CD4-positive, alpha-beta T cell (primary cell): ENCODE measurements at places on chromosomes 1 and 21.
A peak's percentile ranks its signal among the peaks of the same experiment; 100 is the strongest.

DNA sequence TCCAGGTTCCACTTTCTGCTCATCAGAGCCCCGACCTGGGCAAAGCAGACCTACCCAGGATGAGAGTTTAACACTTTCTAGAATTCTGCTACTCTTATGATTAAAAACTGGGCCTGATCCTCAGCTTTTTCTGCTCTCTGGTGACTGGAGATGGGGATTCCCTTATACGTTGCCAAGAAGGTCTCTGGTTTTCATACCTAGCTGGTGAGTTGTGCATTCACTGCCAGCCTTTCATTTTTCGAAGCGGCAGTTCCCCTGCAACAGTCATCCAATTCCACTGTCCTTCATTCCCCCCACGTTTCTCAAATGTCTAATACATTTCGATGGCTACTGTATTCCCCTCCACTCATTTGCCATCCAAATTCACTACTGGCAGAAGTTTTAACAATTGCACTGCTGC is 135.3 kb downstream of the ADSS2 start:
- no peak for DNase-seq

GRCh38 chr1:167826127-167826526 is 87.8 kb downstream of the ADCY10 start:
- DNase-seq, result no peak

DNA sequence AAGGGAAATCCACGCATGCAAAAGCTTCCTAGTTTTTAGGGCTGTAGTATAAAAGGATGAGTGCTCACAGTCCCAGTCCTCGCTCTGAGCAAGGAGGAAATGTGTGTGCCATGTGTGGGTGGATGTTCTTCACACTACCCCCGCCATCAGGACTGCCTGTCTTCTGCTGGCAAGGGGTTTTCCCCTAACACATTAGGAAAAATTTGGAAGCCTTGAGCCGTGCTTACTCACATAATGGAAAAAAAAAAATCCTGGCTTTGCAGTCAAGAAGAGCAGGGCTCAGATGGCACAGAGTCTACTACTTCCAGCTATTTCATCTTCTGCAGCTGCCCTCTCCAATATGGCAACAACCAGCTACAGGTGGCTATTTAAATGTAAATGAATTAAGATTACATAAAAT is 363.1 kb downstream of the PLPP3 start:
- DNase-seq, result no peak

DNA sequence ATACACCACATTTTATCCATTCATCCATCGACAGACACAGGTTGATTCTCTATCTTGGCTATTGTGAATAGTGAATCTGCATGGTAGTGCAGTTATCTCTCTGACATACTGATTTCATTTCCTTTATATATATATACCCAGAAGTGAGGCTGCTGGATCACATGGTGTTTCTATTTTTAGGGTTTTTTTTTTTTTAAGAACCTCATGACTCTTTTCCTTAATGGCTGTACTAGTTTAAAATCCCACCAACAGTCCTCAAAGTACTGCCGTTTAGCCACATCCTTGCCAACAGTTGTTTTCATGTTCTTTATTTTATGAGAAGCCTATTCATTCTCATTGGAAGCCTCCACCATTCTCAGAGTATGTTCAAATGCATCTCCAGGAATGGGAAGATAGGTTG is 258.7 kb upstream of the SNX7 start:
- no peak for DNase-seq

DNA sequence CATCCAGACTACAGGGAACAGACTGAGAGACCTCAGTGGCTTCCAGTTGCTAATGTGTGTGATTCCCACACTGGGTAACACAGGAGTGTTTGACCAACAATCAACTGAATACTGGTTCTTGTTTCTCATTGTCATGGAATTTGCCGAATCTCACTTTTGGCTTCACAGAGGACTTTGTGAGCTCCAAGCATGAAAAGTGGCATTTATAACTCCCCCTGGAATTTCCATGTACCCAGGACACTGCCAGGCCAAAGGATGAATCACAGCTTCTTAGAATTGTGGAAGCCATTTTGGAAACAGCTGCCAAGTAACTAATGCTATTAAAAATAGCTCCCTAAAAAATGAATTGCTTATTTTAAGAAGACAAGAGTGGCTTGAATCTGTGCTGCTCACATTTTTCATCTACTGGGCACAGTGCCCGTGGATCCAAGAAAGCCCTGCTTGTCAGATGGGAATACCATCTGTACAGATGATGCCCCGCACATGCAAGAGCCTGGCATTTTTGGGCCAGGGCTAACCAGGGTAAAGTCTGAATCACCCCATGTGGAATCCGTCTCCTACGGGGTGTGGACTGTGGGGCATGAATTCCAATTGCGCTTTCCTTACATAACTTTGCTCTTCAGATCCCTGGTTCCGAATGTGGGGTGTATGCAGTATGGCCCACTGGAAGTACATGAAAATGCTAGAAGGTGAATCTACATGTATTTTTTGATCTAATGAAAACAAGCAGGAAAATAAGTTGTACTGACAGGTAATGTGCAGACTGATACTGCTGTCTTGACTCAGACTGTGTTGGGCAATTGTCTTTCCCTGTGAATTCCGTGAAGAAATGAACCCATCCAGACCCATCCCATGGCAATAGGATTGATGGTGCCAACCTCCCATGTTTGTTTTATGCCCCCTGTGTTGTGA is 487.3 kb downstream of the SIPA1L2 start:
- no peak for DNase-seq

- DNase-seq, result no peak
Observed at GRCh38 chr1:183873642-183874041, 68.7 kb downstream of the RGL1 start.

GRCh38 chr1:158150523-158150922 is 30.2 kb upstream of the CD1D start:
- DNase-seq, result no peak

DNA sequence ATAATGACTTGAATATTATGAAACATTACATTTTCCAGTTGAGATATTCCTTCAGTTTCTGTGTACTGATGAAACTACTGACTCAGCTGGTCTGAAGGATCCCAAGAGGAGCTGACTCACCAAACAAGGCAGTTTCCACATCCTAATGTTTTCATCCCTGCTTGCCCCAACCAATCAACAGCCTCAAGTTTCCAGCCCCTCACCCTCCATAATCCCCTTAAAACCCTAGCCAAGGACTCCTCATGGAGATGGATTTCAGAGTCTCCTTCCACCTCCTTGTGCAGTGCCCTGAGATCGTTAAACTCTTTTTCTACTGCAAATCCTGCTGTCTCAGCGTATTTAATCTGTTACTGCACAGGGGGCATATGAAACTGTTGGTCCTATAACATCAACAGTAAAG is 83.1 kb upstream of the HAO2 start:
- no peak for DNase-seq

DNA sequence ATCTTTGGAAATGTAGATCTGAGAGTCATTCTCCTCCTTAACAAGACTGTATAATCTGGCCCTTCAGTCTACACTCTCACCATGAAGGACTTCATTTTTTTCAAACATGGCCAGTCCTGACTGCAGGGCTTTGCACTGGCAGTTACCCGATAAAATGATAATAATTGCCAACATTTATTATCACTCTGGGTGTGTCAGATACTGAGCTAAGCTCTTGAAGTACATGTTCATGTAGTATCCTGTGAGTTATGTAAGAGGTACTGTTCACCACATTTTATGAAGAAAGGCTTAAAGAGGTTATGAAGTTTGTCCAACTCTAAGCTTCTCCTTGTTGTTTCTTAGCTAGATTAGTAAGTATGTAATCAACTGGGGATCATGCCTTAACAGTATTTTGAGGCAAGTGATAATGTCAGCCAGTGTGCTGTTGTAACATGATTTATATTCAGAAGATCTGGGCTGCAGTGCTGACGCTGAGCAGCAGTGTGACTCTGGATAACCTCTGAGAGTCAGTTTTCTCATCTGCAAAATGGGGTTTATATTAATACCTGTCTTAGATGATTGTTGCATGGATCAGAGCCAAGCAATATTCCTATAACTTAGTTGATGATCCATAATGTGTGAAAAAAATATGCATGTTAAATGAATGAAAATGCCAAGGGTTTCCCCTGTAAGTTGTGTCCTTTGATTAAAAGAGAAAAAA is 42.1 kb upstream of the LEPR start:
- DNase-seq, result no peak

DNA sequence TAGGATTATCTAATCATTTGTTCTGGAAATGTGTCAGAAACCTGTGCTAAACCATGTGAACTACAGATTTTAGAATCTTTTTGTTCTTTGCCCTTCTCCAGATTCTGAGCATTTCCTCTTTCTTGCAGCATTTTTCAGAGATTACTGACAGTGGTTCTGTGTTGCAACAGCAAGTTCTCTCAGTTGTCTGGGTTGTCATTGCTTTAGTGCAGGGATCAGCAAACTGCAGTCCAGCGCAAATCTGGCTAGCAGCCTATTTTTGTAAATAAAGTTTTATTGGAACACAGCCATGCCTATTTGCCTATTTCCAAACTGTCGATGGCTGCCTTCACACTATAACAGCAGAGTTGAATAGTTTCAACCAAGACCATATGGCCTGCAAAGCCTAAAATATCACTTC is 66.3 kb upstream of the LRRC8D start:
- no peak for DNase-seq

GRCh38 chr1:58047265-58047858 is 499.2 kb downstream of the OMA1 start:
- DNase-seq, result no peak

GRCh38 chr1:70039485-70039884 is 165.9 kb downstream of the LRRC40 start:
- DNase-seq, result no peak

- no peak for DNase-seq
Observed at GRCh38 chr1:118556936-118557335, 371.9 kb upstream of the SPAG17 start.

GRCh38 chr1:158999316-159000069 is 10.2 kb upstream of the IFI16 start:
- DNase-seq, result no peak

GRCh38 chr1:66085600-66085999 is 292.9 kb downstream of the PDE4B start:
- DNase-seq, result no peak

DNA sequence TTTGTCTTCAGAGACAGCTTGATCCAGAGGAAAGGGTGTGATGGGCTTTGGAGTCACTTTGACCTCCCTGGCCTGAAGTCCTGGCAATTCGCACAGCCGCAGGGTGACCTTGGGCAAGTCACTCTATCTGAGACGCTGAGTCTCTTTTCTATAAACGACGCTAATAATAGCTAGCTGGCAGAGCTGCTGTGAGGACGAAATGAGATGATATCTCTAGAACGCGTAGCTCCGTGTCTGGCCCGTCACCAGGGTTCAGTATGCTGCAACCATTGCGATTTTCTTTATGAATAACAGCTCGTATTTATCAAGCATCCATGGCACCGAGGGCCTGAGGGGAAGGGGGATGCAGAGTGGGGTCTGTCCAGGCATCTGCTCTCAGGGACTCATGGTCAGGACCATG is 58.7 kb downstream of the IGSF21 start:
- no peak for DNase-seq

DNA sequence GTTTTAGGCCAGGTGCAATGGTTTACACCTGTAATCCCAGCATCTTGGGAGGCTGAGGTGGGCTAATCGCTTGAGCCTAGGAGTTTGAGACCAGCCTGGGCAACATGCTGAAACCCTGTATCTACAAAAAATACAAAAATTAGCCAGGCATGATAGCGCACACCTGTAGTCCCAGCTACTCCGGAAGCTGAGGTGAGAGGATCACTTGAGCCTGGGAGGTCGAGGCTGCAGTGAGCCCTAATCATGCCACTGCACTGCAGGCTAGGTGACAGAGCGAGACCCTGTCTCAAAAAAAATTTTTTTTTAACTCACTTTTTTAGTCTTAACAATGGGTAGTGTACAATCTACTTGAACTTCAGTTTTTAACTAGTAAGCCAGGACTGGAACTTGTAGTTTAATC is 137.5 kb downstream of the HS2ST1 start:
- no peak for DNase-seq

DNA sequence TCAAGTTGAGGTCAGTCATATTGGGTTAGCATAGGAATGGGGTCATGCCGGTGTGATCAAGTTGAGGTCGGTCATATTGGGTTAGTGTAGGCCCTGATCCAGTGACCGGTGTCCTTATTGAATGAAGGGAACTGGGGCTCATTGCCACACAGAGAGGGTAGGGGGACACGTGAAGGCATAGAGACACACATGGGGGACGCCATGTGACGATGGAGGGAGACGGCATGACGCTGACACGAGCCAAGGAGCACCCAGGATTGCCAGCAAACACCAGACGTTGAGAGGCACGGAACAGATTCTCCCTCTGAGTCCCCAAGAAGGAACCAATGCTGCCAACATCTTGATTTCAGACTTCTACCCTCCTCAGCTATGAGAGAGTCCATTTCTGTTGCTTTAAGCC is 136.9 kb upstream of the ZBTB40 start:
- DNase-seq, result no peak

DNA sequence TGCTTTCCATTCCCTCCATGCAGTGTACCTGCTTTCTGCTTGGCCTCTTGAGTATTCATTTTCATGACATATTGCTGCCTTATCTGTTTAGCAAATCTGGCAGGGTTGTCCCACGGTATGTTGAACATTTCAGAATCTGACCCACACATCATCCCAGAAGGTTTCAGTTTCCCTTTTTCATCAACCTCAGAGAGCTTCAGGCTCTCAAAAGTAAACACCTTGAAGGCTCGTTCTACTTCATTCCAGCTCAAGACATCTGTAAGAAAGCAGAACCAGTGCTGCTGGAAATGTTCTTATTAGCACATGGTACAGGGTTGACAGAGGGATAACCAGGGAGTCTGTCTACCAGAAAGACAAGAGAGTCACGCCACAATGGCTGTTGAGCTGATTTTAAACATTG is 103.6 kb downstream of the SPAG17 start:
- DNase-seq, result no peak

- no peak for DNase-seq
Observed at GRCh38 chr1:51915951-51916350, 37.4 kb upstream of the NRDC start.

GRCh38 chr1:224170748-224171478 is 12.1 kb upstream of the DEGS1 start:
- DNase-seq, result peak; percentile 75

- no peak for DNase-seq
Observed at GRCh38 chr1:10856176-10856683, 59.8 kb upstream of the CASZ1 start.
